ENCODE measurements at places on chromosomes 5 and 9.

DNA sequence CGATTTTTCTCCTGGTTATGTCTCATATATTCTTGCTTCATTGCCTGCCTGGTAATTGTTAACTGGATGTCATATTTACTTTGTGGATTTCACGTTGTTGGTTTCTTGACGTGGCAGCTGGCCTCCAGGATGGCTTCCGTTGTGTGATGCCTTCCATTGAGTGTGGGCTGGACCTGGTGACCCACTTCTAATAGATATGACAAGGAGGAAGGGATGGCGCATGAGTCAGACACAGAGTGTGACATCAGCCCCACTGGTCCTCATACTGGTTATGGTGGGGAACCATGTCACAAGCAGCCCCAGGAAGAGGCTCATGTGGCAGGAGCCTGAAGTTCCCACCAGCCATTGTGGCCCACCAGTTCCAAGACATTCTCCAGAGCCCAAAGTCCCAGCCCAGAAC is 6.4 kb upstream of the PAEP start:
- DNase-seq, result no peak

DNA sequence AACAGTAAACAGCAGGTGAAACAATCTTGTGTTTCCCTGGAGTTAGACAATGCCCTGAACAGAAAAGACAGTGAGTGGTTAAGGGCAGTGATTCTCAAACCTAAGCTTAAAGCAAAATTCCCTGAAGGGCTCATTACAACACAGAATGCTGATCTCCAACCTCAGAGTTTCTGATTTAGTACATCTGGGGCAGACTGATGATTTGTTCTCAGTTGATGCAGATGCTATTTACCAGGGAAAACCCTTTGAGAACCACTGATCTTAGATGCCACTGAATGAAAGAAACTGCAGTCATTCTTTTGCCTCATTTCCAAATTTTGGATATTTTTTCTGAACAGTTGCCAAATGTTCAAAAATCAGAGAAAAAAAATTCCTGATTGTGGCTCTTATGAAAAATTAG is 18.7 kb upstream of the ADAM19 start:
- peak; percentile 59 for DNase-seq

GRCh38 chr5:17343675-17344074 is 126.2 kb downstream of the BASP1 start:
- peak; percentile 94 for DNase-seq

DNA sequence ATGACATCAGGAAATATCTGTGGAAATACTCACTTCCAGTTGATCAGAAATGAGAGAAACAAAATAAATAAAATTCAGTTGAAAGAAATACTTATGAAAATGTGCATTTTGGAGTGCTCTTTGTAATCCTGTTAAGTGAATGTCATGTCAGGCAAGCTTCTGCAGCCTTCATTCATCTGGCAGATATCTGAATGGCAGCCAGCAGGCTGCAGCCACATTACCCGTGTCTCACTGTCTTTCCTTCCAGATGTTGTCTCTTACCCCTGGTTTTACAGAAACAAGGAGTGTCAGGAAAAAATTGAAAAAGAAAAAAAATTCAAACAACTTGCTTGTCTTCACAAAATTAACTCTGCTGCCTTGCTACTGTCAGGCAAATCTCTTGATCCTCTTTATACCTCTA is 445.0 kb upstream of the RIOK2 start:
- peak; percentile 25 for DNase-seq

DNA sequence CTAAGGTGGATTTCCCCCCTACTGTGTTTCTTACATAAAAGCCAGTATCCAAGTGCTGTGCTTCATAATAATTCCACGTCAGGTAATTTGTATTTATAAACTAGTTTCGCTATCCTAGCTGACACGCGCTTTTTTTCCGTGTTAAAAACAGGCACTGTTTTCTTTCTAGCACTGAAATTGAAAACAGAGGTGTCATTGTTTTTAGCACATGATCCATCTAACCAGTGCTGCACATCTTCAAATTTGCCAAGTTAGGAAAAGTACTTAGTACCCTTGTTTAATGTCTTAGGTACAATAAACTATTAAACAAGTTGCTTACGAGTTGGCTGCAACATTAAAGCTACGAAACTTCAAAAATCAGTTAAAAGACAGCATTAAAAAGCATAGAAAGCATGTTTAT is 49.9 kb downstream of the JMY start:
- DNase-seq, result no peak
